ELF-1 (cell line): ENCODE measurements at places on chromosomes 5 and 9.

- no peak for DNase-seq
Observed at GRCh38 chr5:123299136-123299535, 124.1 kb downstream of the CEP120 start.

- DNase-seq, result no peak
Observed at GRCh38 chr5:62197697-62198096, 108.3 kb upstream of the KIF2A start.

GRCh38 chr5:128462330-128462729, 75.7 kb downstream of the FBN2 start:
- DNase-seq, result no peak

DNA sequence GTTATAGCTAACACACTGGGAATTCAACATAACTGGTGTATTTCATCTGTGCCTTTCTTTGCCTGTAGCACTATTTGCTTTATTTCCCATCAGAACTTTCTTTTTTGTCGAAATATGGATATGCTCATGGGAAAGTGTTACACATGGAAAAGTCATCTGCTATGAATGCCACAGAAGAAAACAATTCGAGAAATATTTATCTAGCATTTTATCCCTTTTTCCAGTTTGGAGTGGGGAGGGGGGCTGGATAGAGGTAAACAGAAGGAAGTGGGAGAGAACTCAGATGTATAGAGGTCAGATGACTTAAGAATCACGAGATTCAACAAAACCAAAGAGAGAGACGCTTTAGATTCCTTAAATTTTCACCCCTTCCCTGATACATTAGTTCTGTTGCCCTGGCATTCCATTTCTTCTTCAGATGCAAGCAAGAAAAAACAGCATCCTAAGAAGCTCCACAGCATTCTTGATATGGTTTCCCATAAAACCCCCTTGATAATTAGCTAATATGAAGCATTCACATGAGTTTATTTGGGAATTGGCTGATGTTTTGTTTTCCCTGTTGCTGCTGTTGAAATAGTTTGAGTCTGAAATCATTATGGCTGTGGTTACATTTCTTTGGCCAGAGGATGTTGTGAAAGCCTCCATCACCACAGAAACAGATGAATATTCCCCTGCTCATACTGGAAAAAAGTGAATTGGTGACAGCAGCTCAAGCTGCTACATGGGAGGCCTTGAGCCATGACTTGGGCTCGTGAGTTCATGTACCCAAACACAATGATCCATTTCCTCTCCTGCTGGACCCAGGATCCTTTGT, 335.8 kb upstream of the DAB2 start:
- DNase-seq, result no peak

GRCh38 chr5:56900395-56900794, 9.0 kb upstream of the SETD9 start:
- peak; percentile 9 for DNase-seq
